ENCODE measurements at places on chromosomes 5 and 9.

DNA sequence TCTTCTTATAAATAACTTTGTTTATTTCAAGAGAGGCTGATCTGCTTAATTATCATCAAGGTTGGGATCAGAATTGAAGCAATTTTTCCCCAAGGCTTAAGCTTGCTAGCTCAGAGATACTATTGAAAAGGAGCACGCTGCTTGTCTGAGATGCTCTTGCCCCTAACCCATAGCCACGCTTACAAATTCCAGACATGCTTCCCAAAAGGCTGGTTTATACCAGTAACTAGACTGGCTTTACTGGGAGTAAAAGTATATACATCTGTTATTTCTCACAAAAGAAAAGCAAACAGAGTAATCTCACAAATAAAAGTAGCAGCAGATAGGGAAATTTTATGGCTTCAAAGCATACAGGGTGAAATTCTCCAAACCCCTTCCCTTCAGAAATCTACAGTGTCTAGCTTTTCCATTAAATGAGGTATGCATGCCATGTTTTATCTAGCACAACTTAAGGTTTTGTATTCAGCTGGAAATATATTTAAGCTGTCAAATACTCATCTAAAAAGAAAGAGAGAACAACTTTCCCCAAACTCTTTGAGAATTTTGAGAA is 163.2 kb upstream of the TRPC7 start:
- DNase-seq = no peak

- DNase-seq = peak; percentile 73
These were observed 478 bp downstream of the RAB14 start for GRCh38 chr9:121201045-121201737.

GRCh38 chr5:891837-892393 is 686 bp downstream of the BRD9 start:
- no peak for DNase-seq

DNA sequence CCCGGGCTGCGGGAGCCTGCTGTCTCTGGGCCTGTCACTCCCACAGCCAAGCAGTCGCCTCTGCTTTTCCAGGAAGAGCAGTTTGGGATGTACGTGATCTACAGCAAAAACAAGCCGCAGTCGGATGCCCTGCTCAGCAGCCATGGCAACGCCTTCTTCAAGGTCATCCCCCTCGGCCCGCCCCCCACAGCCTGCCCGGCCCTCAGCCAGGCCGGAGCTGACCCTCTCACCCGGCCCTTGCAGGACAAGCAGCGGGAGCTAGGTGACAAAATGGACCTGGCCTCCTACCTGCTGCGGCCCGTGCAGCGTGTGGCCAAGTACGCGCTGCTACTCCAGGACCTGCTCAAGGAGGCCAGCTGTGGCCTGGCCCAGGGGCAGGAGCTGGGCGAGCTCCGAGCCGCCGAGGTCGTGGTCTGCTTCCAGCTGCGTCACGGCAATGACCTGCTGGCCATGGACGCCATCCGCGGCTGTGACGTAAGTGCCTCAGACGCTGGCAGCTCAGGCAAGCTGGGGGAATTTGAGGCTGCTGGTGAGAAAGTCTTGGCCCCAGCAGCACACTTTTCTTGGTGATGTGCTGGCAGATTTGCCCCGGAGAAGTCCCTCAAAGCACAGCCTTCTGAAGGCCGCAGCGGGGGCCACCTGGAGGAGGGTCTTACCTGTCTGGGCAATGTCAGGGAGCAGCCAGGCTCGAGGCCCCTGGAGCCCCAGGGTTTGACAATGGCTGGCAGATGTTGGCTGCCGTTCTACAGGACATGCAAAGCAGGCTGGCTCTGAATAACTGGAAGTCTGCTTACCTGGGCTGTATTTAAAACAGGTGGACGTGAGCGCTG is 20.1 kb upstream of the LRRC14B start:
- DNase-seq = no peak

GRCh38 chr5:129773376-129773775 is 25.5 kb downstream of the MINAR2 start:
- DNase-seq = no peak

- DNase-seq = no peak
These were observed 40.5 kb upstream of the TMC1 start for GRCh38 chr9:72480921-72481320.

DNA sequence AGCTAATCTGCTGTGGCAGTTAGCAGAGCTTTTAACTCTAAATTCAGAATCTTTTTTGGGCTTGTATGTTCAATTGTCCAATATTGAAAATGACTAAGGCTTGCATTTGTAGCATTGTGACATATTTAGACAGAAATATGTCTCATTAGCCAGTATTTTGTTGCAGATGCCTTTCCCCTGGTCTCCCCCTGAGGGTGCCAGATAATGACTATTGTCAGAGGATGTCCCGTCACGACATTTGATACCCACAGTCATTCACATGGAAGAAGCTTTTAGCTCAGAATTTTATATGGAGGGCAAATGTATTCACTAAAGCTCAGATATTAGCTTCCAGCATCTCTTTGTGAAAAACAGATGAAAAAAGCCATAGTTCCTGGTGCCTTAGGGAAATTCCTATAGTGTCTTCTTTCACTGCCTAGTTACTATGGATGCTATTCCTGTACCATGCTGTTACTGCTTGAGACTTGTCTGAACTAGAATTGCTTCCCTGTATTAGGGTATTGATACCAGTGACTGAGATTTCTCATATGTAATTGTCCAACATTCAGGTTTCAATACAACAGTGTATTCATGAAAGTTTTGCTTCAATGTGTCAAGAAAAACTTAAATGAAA is 96.2 kb downstream of the CCDC192 start:
- no peak for DNase-seq

DNA sequence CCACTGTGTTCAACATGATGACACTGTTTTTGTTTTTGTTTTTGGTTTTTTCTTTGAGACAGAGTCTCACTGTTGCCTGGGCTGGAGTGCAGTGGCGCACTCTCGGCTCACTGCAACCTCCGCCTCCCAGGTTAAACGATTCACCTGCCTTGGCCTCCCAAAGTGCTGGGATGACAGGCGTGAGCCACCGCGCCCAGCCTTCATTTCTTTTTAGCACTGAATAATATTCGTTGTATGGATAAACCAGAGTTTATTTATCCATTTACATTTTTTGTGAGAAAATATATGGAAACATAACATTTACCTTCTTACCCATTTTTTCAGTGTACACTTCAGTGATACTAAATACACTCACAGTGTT is 4.2 kb downstream of the CARD19 start:
- no peak for DNase-seq

DNA sequence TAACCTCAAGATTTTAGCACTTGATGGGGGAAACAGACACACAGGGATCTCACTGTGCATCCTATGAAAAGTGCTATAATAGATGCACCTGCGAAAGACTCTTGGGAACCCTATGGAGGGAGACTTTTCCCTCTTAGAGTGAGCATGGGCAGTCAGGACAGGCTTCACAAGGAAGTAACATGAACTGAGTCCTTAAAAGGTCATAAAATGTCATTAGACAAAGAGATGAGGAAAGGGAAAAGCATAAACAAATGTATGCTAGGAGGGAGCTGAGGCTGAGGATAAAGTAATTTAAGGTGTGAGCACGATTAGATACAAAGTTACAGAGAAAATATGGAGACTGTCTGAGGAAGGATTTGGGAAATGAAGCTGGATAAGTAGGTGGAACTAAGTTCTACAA is 60.6 kb upstream of the MIER3 start:
- no peak for DNase-seq

DNA sequence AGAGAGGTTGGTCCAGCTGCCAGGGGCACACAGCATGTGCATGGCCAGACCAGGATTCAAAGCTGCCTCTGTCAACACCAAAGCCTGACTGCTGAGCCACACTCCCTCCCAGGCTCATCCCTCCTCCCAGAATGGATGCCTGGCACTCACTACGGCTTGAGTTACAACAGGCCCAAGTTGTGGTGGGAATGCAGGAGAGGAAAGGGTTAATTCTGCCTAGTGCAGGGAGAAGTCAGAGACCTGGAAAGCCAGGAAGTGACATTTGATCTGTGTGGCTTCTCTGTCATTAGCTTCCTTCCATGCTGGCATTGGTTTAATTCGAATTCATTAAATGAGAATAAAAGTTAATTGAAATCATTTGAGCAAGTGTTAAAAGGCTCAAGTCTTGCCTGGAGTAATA is 150.0 kb downstream of the NSG2 start:
- DNase-seq = no peak

- no peak for DNase-seq
These were observed 554 bp downstream of the RPS23 start for GRCh38 chr5:82277613-82277986.

DNA sequence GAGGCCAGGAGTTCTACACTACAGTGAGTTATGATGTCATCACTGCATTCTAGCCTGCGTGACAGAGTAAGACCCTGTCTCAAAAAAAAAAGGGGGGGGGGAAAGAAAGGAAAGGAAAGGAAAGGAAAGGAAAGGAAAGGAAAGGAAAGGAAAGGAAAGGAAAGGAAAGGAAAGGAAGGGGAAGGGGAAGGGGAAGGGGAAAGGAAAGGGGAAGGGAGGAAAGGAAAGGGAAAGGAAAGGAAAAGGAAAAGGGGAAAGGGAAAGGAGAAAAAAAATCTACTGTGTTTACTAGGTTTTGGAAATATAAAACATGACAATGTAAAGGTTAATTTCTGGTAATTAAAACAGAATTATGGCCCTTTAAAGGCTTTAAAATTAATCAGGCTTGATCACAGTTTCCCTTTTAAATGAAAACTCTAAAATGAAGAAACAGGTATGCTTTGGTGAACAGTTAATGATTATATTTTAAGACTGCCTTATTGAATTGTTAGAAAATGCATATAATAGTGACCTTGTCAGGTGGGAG is 131.9 kb upstream of the POU5F2 start:
- DNase-seq = no peak

GRCh38 chr5:72608297-72608696 is 101.1 kb upstream of the ZNF366 start:
- peak; percentile 32 for DNase-seq

GRCh38 chr5:41648996-41649395 is 138.6 kb upstream of the PLCXD3 start:
- DNase-seq = no peak

DNA sequence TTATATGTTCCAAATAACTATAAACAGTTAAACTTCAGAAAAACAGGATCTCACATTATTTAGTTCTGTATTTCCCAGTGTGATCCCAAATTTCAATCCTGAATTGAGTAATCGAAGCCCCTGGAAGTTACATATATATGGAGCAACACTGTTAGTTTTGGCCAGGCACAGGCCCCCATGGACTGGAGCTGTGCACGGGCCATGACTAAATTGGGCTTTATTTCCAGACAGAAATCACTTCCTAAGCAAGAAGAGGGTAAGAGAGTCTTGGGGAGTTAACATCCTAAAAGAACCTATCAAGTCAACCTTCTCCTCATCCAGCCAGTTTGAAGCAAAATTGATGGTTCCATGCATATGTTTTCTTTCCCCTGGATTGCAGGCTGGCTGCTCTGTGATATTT is 393.0 kb downstream of the TMEM167A start:
- peak; percentile 28 for DNase-seq

DNA sequence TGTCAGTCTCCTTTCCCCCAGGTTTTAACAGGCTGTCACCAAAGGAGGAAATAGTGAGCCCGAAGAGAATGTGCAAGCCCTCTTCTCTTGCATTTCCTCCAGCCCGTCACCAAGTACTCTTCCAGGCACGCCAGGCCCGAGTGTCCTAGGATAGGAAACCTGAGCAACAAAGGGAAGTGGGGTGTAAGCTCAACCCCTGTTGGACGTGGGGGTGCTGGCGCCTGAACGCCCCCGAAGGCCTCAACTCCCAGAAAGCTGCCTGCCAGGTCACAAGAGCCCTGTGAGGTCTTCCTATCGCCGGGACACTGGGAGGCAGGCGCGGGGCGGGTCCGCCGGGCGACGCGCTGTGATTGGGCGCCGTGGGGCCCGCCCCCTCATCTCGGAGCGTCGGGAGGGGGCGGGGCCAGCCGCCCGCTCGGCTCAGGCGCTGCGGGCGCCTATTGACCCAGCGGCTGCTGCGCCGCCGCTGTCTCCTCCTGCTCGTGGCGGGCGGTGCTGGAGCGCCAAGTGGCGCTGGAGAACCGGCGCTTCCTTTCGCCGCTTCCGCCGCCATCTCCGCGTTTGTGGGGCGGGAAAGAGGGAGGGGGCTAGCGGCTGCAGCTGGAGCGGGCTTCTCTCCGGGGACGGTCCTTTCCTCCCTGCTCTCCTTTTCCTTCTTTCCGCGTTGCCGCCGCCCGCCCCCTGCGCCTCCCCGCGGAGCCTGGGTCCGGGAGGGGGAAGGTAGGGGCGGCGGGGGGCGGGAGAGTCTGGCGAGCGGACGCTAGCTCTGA is 572 bp upstream of the MAN2A1 start:
- DNase-seq = peak; percentile 95

DNA sequence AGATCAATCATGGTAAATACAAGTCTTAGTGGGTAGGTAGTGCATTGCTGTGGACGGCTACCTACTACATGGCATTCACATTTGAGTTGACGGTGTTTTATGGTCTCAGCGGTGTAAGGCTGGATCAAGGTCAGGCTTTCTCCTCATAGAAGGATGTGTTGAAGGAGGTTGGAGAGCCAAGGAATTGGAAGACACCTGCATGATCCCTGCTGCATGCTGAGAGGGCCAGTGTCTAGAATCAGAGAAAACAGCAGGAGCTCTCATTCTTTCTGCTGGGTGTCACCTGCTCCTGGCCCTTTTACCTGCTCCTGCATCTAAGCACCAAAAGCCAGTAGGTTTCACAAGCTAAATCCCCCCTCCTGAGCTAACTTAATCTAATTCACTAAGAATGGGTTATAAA is 88.2 kb downstream of the RGS7BP start:
- no peak for DNase-seq

- DNase-seq = no peak
These were observed 55.1 kb downstream of the NUP214 start for GRCh38 chr9:131180454-131180853.

- no peak for DNase-seq
These were observed 117.4 kb downstream of the MLLT3 start for GRCh38 chr9:20504930-20505329.

DNA sequence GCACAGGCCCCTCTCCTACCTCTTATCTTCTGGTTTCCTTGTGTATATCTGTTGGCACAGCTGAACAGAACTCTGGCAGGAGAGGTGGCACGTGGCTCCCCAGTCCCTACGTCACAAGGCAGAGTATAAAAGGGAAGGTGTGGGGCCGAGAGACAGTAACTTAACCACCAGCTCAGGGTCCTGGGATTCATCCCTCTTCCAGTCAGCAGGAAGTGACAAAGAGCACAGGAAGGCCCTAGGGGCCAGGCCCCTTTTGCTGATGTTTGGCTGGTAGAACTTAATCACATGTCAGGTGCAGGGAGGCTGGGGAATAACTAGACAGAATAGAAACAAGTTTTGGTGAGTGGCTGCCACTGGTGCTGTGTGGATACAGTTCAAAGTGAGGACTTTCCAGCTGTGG is 4.5 kb upstream of the ICE1 start:
- DNase-seq = no peak

- no peak for DNase-seq
These were observed 17.3 kb downstream of the RIOK2 start for GRCh38 chr5:97165726-97166125.
